Cerebellum (tissue), 4 donors: ENCODE measurements at places on chromosomes 12 and 14.

DNA sequence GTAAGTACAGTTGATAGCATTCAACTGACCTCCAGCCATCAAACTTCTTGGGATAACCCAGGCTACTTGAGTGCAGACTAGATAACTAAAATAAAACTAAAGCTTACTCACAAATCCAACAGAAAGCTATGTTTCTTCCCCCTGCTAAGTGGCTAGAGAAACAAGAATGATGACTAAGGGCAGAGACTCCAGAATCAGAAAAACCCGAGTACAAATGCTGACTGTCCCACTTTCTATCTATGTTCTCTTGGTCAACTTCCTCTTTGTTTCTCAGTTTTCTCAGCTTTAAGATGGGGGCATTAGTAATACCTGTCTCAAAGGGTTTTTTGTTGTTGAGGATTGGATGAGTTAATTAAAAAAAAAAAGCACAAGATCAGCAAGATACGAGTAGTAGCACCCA lies 6.1 kb upstream of the NUAK1 start:
- DNase-seq = no peak

DNA sequence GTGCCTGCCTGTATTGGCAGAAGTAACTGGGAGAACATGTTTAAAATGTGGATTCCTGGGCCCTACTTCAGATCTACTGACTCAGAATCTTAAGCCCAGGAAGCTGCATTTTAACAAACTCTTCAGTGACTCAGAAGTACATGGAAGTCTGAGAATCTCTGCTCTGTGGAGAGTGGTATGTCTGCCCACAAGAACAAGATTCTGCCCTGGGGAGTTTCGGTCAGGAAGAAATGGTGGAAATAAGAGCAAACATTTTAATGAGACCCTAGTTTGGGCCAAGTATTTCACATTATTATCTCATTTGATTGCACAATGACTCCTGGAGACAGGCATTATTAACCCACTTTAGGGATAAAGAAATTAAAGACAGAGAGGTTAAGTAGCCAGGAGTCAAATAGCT lies 8.2 kb downstream of the ALDH1L2 start:
- DNase-seq = no peak

DNA sequence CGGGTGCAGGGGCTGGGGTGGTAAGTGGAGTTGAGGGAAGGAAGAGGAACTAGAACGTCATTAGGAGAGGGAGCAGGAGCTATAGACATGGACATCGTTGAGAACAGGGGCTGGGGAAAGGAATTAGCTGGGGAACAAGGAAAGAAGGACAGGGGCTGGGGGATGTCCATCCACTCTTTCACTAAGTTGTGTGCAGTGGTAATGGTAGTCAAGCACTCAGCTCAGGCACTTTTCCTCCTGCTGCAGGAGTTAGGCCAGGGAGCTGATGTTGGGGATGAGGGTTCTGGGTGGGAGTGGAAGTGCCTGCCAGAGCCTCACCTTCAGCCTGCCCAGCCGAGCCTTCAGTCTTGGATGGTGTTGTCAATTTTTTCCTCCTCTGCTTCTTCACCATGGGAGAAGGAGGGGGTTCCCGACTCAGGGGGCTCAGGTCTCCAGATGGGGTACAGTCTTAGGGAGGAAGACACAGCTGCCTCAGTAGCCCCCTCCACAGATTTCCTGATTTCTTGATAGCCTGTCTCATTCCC lies 9.2 kb downstream of the AGAP2 start:
- DNase-seq = no peak

GRCh38 chr12:113612793-113613192 lies 141.1 kb upstream of the LHX5 start:
- no peak for DNase-seq
